ENCODE measurements at places on chromosomes 6 and 20.
A peak's percentile ranks its signal among the peaks of the same experiment; 100 is the strongest.

DNA sequence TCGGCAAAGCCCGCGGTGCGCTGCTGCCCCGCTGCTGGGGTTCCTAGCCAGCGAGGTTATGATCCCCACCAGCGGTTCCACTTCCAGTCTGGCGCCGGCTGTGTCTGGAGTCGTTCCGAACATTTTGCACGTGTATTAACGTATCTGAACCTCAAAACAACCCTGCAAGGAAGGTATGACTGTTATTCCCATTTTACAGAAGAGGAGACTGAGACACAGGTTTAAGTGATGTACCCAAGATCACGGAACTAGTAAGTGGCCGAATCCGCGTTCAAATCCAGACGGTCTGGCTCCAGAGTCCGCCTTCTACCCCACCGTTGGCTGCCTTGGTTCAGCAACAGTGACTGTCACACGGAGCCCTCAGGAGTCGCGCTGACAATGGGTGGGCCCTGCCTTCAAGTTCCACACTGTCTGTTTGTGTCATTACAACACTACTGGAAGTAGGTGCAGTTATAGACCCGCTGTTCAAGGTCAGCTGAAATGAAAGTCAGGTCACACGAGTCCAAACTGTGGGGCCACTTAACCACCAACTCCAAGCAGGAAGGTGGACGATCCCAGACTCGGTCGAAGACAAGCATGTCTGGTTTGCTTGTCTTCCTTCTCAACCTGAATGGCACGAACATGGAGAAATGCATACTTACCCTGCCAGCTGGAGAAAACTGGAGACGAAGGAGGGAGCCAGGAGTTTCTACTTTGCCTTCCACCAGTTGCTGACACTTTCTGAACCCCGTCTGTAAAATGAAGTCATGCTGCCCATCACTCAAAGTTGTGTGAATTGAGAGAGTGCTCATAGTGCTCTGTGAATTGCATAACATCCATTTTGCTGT is 803 bp upstream of the SRXN1 start:
- no peak for DNase-seq

DNA sequence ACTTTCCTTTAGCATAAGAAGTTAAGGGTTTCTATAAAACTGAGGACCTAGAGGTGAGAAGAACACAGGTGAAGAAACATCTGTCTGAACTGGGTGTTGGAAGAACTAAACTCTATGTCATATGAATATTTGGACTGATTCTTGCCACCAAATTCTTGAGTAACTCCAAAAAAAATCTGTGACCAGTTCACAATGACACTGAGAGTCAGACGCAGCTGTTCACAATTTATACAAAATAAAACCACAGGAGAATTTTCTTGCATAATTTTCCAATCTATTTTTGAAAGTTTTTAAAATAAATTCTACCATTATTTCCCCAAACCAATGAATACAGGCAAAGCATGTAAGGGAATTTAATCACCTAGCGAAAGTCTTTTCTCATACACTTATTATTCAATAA is 148.1 kb upstream of the TCF21 start:
- DNase-seq, result no peak

DNA sequence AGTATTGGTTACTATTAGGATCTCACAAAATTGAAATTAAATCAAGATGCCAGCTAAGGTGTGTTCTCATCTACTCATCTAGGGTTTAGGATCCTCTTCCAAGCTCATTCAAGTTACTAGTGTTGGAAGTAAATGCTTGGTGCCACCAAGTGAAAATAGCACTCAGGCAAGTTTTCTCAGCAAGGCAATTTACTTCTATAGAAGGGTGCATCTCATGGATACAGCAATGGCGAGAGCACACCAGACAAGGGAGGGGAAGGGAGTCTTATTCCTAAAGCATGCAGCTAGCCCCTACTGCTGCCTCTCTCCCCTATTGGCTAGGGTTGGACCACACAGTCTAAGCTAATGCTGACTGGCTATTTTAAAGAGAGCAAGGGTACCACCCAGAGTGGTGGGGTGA is 23.0 kb upstream of the FAM8A1 start:
- DNase-seq, result no peak

- no peak for DNase-seq
These were observed 4.3 kb downstream of the SDCBP2 start for GRCh38 chr20:1324598-1325172.

GRCh38 chr20:51532577-51533191 is 9.8 kb downstream of the NFATC2 start:
- no peak for DNase-seq

DNA sequence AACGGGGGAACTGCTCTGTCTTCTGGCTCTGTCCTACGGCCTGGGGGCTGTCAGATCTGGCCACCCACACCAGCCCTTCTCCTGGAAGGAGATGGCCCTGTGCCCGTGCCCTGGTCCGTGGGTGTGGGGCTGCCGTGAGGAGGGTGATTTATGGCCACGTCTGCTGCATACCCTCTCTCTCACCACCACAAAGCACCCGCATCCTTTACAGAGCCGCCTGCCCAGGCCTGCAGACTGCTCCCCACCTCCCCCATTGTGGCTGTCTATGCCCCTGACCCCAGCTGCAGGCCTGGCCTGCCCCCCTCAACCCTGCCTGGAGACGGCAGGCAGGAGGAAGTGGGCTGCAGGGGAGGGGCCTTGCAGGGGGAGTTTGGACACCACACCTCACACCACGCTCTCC is 72.7 kb upstream of the GATA5 start:
- DNase-seq, result no peak

DNA sequence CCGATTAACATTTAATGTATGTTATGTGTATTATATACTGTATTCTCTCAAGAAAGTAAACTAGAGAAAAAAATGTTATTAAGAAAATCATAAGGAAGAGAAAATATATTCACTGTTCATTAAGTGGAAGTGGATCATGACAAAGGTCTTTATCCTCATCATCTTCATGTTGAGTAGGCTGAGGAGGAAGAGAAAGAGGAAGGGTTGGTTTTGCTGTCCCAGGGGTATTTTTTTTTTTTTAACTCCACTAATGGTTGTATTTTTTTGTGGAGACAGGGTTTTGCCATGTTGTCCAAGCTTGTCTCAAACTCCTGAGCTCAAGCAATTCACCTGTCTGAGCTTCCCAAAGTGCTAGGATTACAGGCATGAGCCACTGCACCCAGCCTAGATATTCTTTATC is 11.0 kb downstream of the ECT2L start:
- no peak for DNase-seq

DNA sequence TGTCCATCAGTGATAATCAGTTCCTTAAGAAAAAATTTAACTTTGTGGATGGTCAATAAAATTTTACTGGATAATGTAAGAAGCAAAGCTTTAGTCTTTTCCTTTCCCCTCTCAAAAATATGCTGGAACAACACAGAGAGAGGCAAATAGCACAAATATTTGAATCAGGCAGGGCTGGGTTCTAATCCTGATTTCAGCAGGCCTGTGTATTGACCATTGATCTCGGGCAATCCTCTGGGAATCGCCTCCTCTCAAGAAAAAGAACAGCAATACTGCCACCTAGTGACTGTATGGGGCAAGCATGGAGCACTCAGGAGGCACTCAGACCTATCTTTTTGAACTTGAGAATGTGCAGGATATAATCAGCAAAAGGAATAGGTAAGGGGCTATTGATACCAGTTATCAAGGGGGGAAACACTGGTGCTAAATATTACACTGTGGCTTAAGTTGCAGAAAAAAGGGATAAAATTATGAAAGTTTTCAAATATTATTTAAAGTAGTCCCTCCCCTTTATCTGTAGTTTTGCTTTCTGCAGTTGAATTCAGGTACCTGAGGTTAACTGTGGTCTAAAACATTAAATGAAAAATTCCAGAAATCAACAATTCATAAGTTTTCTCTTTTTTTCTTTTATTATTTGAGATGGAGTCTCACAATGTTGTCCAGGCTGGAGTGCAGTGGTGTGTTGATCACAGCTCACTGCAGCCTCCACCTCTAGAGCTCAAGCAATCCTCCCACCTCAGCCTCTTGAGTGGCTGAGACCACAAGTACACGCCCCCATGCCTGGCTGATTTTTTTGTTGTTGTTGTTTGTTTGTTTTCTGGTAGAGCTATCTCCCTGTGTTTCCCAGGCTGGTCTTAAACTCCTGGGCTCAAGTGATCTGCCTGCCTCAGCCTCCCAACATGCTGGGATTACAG is 91.8 kb upstream of the NHSL1 start:
- peak; percentile 71 for DNase-seq

GRCh38 chr20:12617076-12617475 is 391.7 kb upstream of the SPTLC3 start:
- no peak for DNase-seq

- no peak for DNase-seq
These were observed 5.5 kb downstream of the ZNF334 start for GRCh38 chr20:46507760-46508407.

- DNase-seq, result no peak
These were observed 104.5 kb downstream of the GRM4 start for GRCh38 chr6:34041385-34041784.

DNA sequence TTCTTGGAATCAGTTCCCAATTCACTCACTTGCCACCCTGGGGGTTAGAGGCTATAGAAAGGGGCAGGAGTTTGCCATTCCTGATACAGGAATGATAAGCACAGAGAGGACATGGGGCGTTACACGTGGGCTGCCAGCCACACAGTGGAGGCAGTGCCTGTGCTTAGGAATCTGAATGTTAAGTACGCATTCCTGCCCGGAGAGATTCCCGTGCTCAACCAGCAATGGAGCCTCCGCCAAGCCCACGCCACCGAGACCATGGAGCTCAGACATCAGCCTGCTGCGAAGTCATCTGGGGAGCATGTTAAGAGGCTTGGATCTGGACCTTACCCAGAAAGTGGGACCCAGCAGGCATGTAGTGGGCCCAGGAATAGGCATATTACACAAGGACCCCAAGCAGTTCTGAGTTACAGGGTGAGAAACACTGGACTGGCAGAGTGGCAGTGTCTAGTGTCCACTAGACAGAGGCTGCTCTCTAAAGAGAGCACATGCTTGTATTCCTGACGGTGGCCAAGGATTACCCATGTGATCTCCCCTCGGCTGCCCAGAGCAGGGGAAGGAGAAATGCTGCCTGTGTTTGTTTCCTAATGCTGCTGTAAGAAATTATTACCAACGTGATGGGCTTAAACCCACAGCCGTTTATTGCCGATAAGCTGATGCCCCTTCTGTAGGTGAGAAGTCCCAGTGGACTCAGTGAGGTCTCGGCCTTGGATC is 138.2 kb downstream of the BMP7 start:
- DNase-seq, result no peak

DNA sequence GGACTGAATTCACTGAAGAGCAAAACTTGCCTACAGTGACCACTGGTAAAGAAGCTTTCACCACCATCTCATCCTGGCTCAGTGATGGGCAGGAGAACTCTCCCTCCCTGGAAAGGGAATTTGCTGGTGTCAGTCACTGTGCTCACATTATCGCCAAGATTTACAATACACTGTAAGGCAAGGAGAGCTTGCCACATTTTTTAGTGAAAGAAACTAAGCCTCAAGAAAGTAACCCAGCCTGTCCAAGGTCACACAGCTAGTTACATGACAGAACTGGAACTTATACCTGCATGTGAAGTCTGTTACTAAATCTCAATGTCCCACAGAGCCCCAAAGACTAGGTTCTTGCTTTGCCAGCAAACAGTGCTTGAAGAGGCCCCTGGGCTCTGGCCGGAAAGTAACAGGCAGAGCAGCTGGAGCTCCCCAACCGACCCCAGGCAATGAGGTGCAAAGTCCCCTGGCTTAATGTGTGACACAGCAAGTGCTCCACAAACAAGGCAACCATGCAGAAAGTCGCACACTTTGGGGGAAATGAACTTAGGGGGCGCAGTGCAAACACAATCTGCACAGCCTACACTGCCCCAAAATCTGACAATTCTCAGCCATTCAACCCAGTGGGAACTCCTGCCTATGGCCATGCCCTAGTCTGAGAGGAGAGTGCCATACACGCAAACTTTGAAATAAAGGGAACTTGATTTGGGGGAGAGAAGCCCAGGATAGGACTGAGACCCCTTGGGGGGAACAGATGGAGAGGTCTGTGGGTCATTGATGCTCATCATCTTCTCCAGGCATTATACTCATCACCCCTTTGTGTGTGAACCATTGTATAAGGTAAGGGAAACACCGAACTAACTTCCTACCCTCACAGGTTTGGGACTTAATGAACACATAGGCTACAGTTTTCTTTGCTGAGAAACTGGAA is 1.9 kb downstream of the BCL2L1 start:
- DNase-seq, result no peak

DNA sequence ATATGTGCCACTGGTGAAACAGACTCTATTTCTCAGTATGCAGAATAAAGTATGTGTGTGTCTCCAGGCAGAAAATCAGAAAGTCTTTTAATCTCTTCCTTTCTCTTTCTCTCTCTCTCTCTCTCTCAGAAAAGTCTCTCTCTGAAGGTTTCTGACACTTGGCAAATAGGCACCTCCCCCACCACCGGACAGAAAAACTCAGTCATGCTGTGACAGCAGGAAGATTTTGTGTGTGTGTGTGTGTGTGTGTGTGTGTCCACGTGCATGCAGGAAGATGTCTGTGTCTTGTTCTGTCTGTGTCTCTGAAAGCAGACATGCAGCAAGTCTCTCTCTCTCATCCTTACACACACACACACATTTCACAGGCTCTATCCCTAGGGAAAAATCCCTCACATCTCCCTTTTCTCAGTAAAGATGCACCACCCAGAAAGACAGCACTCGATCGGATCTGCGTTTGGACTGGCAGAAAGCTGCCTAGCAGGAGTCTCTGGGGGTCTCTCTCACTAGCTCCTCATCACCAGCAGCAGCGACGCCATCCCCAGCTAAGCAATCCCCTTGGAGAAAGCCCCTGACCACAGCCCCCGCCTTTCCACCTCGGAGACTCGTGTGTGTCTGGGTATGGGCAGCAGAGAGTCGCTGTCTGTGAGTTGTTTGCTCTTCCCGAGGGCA is 98.3 kb downstream of the EDN3 start:
- DNase-seq, result no peak

GRCh38 chr20:8154638-8155037 is 22.6 kb downstream of the PLCB1 start:
- no peak for DNase-seq

DNA sequence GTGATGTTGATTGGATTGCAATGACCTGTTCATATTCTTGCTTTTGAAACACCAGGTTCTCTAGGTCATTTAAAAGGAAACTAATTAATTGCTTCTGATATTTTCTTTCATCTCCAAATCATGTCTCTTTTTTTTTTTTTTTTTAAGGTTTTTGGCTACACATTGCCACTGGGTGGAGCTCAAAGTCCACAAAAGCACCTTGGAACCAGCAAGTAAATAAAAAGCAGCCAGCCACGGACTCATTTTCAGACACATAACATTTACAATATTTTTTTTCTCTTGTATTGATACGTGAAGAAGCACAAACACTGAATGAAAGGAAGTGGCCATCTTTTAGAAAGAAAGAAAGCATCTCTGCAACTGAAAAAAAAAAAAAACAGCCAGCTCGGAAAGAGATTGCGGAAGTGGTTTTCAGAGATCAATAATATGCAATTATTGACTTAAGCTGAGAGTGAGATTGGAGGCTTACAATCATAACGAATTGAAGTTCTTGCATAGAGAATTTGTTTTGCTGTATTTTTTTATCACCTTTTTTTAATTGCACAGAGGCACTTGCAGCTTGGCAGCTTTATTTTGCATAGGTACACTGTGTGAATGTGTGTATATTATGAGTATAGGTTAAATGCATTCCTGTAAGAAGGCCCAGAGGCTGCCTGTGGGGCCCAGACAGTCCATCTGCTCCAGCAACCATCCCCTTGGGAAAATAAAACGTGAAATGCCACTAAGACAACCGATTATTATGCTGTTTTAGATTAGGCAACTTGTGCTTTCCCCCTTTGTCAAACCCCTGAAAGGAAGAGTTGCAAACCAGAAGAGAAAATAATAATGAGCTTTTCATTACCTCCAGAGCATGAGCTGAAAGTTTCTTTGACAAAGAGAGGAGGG is 28.2 kb downstream of the CGA start:
- DNase-seq, result peak; percentile 77

All from SK-N-DZ (cell line).